ENCODE measurements at places on chromosomes 2 and 18.
A peak's percentile ranks its signal among the peaks of the same experiment; 100 is the strongest.

GRCh38 chr18:8602040-8602439, 7.2 kb upstream of the RAB12 start:
- H3K27ac ChIP-seq = no peak overlapping the region
- no peaks in the 10 kb centered on the region for H3K4me1 ChIP-seq
- no peak overlapping the region for H3K4me3 ChIP-seq
- no peaks in the 10 kb centered on the region for H3K36me3 ChIP-seq

DNA sequence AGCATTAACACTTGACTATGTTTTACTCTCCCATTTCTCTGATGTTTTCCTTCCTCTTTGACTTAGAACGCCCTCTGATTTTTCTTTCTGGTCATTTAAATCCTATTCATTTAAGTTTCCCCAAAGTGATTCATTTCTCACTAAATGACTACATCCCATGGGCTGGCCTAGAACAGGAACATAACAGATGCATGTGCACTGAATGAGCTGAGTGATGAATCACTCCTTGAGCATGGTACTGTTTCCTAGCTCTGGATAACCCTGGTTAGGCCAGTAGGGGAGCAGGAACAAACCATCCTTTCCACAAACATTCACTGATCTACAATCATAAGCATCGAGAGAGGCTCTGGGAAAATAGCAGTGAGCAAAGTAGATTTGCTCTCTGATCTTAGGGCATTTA, 221.9 kb upstream of the SETBP1 start:
- no peaks in the 10 kb centered on the region for H3K4me1 ChIP-seq
- H3K27ac ChIP-seq = no peak overlapping the region
- no peaks in the 10 kb centered on the region for H3K27me3 ChIP-seq
- DNase-seq = no peak
- no peaks in the 10 kb centered on the region for H3K36me3 ChIP-seq

- H3K36me3 ChIP-seq = no peaks in the 10 kb centered on the region
- no peaks in the 10 kb centered on the region for H3K4me1 ChIP-seq
- no peak overlapping the region for H3K4me3 ChIP-seq
- no peak overlapping the region for H3K27ac ChIP-seq
- DNase-seq = no peak
- H3K27me3 ChIP-seq = no peaks in the 10 kb centered on the region
Measured at GRCh38 chr2:112164876-112165275, 26.7 kb downstream of the FBLN7 start.

DNA sequence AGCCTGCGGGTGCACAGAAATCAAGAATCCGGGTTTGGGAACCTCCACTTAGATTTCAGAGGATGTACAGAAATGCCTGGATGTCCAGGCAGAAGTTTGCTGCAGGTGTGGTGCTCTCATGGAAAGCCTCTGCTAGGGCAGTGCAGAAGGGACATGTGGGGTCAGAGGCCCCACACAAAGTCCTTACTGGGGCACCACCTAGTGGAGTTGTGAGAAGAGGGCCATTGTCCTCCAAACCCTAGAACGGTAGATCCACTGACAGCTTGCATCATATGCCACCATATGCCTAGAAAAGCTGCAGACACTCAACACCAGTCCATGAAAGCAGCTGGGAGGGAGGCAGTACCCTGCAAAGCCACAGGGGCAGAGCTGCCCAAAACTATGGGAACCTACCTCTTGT, 833.0 kb downstream of the TMEM182 start:
- no peaks in the 10 kb centered on the region for H3K27me3 ChIP-seq
- H3K27ac ChIP-seq = no peak overlapping the region
- no peak for DNase-seq
- H3K4me1 ChIP-seq = no peaks in the 10 kb centered on the region

GRCh38 chr2:108301558-108301957, 12.9 kb downstream of the SULT1C2 start:
- no peaks in the 10 kb centered on the region for H3K36me3 ChIP-seq
- no peak for DNase-seq
- no peaks in the 10 kb centered on the region for H3K4me1 ChIP-seq
- peaks cover 5% of the 10 kb centered on the region for H3K27me3 ChIP-seq

- no peaks in the 10 kb centered on the region for H3K4me1 ChIP-seq
- DNase-seq = no peak
- H3K27ac ChIP-seq = no peak overlapping the region
- H3K36me3 ChIP-seq = no peaks in the 10 kb centered on the region
- no peak overlapping the region for H3K4me3 ChIP-seq
- H3K27me3 ChIP-seq = no peaks in the 10 kb centered on the region
Measured at GRCh38 chr2:7972670-7973069, 709.2 kb upstream of the ID2 start.

DNA sequence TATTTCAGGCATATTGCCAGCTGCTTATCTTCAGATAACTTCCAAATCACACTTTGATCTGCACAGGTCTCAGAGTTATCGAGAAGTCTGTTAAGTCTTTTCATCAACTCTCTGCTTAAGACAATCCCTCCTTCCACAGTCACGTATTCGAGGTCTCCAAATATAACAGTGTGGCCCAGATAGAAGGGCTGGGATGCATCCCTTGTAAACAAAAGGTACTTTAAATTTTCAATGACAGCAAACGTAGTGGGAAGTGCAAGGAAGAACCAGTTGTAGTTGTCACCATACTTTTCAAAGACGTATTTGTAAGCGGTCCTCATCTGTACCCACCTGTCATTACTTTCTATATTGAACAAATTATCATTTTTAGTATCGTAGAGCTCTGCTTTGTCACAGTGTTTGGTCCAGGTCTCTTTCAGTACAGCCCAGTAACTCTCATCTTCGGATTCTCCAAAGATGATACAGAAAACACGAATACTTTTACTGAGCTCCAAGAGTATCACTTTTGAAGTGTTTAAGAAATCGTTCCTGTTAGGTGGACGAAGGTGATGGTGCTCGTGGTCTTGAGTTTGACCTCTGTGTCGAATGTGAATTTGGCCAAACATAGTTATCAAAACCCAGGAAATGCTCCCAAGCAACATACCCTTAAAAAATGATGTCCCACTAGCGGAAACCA, 445 bp downstream of the C1GALT1C1L start:
- no peaks in the 10 kb centered on the region for H3K4me1 ChIP-seq
- H3K36me3 ChIP-seq = no peaks in the 10 kb centered on the region
- H3K4me3 ChIP-seq = peak overlapping the region; percentile 14
- peaks cover 7% of the 10 kb centered on the region for H3K27me3 ChIP-seq

GRCh38 chr2:100655936-100656534, 93.2 kb downstream of the PDCL3 start:
- H3K27ac ChIP-seq = no peak overlapping the region
- H3K4me1 ChIP-seq = peaks cover 2% of the 10 kb centered on the region
- no peak overlapping the region for H3K4me3 ChIP-seq
- DNase-seq = no peak
- no peaks in the 10 kb centered on the region for H3K36me3 ChIP-seq
- no peaks in the 10 kb centered on the region for H3K27me3 ChIP-seq

DNA sequence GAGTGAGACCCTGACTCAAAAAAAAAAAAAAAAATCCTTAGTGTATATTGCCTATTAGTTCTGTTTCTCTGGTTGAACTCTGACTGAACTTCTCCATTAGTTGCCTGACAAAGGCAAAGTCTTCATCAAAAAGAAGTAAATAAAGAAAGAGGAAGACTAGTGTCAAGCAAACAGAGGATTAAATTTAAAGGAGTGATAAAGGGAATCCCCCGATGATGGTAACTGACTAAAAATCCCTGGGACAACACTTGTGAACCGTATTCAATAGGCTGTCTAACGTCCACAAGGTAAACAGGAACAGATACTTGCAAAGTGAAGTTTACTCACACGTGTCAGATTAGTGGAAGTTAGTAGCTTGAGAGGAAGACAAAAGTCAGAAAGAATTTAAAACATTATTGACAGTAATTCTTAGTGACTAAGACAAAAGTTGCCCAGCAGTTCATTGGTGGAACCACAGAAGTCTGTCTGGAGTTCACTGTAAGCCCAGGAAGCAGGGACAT, 26.2 kb upstream of the SPOPL start:
- H3K27ac ChIP-seq = no peak overlapping the region
- H3K36me3 ChIP-seq = no peaks in the 10 kb centered on the region
- no peaks in the 10 kb centered on the region for H3K27me3 ChIP-seq

Data from effector memory CD4-positive, alpha-beta T cell (primary cell).